ENCODE measurements at places on chromosomes 7 and 10.

- DNase-seq: no peak
These were observed 60.1 kb upstream of the ADRB1 start for GRCh38 chr10:113983552-113983951.

- DNase-seq: no peak
These were observed 390.0 kb upstream of the MKI67 start for GRCh38 chr10:128516180-128516579.

- DNase-seq: no peak
These were observed 275.1 kb upstream of the KLF14 start for GRCh38 chr7:131008840-131009711.

- no peak for DNase-seq
These were observed 12.7 kb downstream of the TMEM120A start for GRCh38 chr7:75981453-75982305.

DNA sequence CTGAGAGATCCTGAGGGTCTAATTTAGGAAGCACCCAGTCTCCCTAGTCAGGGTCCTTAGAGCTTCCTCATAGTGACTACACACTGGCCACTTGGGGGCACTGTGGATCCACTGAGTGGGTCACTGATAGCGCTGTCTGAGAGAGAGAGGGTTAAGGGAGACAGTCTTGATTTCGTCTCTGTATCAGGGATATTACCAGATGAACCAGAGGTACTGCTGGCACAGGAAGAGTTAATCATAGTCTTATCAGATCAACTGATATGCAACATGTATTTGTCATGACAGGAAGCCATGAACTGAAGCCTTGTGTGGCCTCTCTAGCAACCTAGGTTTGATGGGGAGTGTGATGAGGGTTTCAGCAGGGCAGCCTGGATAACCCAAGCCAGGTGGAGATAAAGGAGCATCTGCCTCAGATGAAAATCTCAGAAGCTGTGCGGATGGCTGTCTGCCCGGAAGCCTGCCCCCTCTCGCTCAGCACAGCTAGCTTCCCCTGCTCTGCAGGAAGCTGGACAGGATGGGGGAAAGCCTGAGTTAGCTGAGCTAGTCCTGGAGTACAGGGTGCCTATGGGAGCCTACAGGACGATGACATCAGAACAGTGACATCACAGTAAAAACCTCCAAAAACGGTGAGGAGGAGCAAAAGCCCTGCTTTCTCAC, 214.0 kb upstream of the PRSS1 start:
- DNase-seq: peak; percentile 81
